ENCODE measurements at places on chromosomes 4 and X.
A peak's percentile ranks its signal among the peaks of the same experiment; 100 is the strongest.

DNA sequence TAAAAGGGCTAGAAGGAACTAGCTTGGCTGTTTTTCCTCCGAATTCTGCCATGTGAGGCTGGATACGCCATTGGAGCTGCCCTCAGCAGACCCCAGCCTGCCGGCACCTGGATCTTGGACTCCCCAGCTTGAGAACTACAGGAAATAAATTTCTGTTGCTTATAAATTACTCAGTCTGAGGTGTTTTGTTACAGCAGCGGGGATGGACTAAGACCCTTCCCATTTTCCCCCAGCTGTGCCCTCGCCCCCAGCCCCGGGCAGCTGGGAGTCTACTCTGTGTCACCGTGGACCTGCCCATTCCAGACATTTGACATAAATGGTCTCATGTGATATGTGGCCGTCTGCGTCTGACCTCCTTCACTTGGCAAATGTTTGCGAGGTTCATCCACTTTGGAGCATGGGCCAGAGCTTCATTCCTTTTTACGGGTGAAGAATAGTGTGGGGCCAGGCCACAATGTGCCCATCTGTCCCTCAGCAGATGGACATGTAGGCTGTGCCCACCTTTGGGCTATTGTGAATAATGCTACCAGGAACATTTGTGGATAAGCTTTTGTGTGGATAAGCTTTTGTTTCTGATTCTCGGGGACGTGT lies 30.7 kb upstream of the SPON2 start:
- no peak for DNase-seq

DNA sequence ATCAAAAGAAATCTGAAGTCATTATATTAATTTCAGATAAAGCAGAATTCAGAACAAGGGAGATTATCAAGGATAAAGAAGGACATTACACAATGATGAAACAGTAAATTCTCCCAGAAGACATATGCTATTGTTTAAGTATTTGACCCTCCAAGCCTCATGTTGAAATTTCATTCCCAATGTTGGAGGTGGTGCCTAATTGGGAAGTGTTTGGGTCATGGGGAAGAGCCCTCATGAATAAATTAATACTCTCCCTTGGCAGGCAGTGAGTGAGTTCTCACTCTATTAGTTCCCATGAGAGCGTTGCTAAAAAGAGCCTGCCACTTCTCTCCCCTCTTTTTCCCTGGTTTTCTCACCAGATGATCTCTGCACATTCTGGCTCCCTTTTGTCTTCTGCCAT lies 249.9 kb upstream of the GRIA3 start:
- DNase-seq: no peak

DNA sequence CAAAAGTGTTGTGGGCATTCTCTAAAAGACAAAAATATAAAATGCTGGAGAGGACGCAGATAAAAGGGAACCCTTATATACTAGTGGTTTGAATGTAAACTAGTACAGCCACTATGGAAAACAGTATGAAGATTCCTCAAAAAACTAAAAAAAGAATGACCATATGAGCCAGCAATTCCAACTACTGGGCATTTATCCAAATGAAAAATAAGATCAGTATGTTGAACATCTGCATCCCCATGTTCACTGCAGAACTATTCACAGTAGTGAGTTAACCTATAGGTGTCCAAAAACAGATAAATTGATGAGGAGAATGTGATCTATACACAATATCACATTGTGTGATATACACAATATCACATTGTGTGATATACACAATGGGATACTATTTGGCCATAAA lies 1615.3 kb downstream of the PCDH18 start:
- DNase-seq: peak; percentile 73

DNA sequence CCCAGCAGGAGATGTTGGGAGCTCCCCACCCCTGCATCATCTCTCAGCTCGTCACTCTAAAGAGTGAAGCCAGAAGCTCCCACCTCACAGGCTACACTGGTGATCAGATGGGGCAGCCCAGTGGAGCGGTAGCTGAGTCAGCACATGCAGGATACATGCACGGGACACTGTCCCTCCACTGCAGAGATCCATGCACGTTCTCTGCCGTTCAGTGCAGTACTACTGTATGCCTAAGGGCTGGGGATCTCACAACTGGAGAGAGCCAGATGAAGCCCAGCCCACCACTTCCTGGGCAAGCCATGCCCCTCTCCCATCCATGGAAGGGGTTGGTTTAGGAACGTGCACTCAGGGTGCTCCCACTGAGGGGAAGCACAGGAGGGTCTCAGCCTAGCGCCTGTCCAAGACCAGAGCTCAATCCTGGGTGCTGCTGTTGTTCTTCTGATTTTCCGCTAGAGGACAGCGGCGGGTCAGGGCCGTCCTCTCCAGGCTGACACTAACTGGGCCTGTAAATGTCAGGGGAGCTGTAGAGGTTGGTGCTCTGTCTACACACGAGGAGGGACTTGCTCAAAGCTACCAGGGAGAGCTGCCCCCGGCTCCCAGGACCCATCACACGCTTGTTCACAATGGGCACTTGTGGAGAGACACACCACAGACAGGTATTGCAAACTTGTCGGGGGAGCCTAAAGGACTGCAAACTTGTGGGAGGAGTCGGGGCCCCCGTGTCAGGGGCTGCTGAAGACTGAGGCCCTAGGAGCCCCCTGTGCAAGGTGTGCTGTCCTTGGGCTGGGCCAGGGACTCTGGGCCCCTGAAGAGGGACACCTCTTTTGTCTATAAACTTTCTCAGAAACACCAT lies 18.2 kb upstream of the ABLIM2 start:
- no peak for DNase-seq

DNA sequence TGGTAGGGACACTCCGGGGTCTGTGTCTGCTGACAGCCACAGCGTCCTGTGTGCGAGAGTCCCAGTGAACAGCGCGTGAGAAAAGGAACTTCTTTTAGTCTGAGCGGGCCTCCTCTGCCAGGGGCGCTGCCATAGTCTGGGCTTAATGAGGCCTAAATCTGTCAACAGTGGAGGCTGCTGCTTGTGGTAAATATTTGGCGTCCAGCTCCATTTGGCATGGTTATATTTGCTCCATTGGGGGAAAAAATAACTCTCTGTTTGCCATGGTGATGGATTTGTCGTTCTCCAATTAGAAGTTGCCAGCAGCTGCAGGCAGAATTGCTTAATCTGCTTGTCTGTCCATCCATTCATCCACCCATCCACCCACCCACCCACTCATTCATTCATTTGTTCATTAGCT lies 71.4 kb upstream of the PSAPL1 start:
- no peak for DNase-seq

GRCh38 chrX:121050781-121051180 lies 3.4 kb downstream of the GLUD2 start:
- peak; percentile 51 for DNase-seq

DNA sequence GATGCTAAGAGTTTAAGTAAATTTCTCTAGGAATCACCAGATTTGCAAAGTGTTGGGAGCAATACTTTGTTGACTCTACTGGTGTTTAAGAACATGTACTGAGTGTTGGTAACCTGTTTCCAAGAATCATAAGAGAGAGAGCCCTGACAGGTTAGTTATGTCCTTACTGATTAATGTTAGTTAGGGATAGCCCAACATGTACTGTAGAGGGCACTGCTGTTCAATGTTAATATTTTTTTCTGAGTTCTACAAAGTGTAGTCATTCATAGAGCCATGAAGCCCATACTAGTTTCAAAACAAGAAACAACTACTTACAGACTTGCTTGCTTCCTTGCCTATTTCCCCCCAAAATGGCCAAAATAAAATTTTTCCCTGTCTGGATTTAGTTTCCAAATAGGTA lies 11.9 kb downstream of the TMPRSS11D start:
- peak; percentile 37 for DNase-seq

DNA sequence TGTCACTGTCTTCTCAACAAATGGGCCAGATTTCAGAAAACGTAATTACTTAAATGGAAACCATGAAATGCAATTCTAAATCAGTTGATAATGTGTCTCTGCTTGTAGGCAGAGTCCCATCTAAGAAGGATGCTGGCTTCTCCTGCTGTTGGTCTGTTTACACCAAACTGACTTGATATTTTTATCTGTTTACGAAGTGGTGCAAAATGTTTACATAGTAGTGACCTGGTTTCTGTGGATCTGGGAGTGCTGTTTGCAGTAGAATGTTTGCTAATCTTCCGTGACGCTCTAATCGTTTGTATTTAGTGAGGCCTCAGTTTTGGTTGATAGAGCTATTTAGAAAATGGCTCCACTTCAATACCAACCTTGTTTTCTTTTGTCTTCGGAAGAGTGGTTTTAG lies 213.5 kb downstream of the VEGFC start:
- DNase-seq: no peak

DNA sequence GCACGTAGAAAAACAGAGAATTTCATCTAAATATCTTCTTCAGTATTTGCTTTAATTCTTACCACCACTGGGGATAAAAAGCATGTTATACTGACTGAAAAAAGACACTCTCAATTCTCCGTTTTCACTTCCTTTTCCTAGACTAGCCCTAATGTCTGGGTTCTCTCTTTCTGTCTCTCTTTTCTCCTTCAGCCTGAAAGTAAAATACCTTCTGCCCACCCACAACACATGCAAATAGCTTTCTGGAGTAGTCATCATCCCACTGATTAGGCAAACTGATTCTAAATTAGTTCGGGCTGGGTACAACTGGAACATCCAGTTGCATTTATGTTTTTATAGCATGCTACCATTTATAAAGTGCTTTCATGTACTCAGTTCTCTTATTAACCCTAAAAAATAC lies 142.4 kb upstream of the ANKRD50 start:
- no peak for DNase-seq

- no peak for DNase-seq
Observed at GRCh38 chr4:169266661-169267060, 4.1 kb downstream of the SH3RF1 start.

- DNase-seq: no peak
Observed at GRCh38 chrX:133747196-133747595, 238.2 kb downstream of the GPC3 start.

DNA sequence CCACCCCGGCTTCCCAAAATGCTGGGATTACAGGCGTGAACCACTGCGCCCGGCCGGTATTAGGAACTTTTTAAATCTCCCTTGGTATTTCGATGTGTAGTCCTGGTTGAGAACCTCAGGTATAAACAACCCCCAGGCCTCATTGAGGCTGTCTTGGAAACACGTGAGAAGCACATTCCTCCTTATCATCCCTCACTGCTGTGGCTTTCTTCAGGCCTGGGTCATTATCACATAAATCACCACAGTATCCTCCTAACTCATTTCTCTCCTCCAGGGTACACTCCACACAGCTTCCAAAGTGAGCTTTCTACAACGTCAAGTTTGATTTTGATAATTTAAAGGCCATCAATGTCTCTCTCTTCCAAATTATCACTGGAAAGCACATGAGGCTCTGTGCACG lies 198.2 kb downstream of the DCHS2 start:
- DNase-seq: no peak

- DNase-seq: no peak
Observed at GRCh38 chrX:41033299-41033698, 51.9 kb upstream of the USP9X start.

GRCh38 chrX:71167031-71167781 lies 22.6 kb downstream of the NLGN3 start:
- no peak for DNase-seq

DNA sequence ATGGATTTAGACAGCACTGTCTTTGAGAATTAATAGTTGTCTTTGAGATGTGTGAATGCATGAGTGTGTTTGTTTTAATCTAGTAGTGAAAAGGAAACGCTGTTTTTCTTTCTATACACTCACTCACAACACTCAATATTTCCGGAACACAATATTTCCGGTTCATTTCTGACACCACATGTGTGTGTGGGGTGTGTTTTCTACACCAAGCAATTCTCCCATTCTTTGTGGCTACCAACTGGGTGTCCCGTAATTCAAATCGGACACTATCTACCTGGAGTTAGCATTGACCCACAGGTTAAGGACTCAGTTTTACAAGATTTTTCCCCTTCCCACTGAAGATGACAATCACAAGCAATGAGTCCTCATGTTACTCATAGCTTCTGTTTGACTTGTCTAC lies 113.9 kb downstream of the SNCA start:
- no peak for DNase-seq

DNA sequence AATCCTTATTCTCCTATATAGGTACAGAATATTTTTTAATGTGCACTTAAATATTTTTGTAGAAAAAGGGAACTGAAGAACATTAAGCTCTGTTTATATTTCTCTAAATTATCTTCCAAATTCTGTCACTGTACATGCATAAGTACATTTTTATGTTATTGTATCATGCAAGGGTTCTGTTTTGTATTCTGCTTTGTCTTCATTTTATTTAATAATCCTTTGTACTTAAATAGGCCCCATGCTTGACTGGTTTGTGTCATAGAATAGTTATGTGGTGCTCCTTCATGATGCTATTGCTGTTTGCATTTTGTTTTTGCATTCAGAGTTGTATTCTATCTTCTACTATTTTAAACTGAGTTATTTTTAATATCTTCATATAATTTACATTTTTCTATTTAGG lies 111.9 kb upstream of the EDNRA start:
- no peak for DNase-seq

DNA sequence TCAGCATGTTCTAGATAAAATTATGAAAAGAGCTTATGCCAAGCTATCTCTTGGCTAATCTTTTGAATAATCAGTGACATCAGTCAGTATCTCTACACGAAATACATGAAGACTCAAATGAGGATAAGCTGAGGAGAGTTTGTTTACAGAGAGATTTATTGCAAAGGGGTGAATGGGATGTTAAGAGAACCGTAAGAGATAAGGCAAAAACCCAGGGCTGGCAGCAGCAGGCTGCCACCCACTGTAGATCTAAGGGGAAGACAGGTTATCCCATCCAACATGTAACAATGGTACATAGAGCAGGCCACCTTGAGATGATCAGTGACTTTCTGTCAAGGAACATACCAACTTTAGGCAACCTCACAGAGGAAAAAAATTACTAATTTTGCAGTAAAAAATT lies 432.1 kb upstream of the NR3C2 start:
- no peak for DNase-seq

DNA sequence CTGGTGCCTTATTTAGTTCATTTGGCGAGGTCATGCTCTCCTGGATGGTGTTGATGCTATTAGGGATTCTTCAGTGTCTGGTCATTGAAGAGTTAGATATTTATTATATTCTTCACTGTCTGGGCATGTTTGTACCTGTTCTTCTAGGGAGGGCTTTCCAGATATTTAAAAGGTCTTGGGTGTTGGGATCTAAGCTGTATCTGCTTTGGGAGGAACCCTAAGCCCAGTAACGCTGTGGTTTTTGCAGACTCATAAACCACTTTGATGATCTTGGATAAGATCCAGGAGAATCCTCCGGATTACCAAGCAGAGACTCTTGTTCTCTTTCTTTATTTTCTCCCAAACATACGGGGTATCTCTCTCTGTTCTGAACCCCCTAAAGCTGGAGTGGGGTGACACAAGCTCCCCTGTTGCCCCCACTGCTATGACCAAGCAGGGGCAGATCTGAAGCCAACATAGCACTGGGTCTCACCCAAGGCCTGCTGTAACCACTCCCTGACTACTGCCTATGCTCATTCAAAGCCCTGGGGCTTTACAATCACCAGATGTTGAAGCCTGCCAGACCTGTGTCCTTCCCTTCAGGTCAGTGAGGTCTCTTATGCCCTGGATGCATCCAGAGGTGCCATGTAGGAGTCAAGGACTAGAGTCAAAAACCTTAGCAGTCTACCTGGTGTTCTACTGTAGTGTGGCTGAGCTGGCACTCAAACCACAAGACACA lies 187.6 kb downstream of the GUCY2F start:
- DNase-seq: no peak

GRCh38 chr4:73527196-73527595 lies 45.7 kb downstream of the AFM start:
- no peak for DNase-seq

Measured in muscle of arm (tissue), 14 donors.